Activated T-cell treated with anti-CD3 and anti-CD28 coated beads for 1 hour (primary cell): ENCODE measurements at places on chromosomes 6 and 20.

GRCh38 chr20:13525225-13525940, 113.3 kb downstream of the TASP1 start:
- no peak for DNase-seq

DNA sequence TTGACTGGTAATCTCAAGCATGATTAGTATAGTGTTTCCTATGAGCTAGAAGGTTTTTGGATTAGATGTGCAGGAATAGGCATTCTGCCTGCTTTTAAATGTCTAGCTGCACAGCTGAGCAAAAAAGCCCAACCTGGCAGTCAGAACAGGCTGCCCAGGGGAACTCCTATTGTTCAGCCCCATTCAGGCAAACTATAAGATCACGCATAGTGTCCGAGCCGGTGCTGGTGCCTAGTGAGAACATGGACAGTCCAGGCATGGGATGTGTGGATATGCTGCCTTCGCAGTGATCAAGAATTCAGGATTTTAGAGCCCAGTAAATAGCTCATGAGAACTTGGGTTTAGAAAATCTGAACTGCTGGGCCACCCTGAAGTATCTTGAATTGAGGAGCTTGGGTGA, 348.8 kb downstream of the UTRN start:
- no peak for DNase-seq

DNA sequence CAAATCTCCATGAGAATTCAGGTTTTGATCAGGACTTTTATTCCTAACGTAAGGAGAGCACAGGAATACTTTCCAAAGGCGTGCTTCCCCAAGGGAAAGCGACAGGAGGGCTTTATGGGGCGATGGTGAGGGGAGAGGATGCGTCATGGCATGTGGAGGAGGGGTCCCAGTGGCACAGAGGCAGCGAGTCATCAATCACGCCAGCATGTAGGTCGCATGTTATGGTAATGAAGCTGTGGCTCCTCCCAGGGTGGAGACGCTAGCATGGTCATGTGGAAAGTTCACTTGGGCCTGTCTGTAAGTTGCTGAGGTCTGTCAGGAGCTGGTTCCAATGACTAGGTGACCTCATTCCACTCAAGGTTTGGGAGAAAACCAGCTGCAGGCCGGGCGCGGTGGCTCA, 35.3 kb upstream of the PAX1 start:
- DNase-seq = no peak

DNA sequence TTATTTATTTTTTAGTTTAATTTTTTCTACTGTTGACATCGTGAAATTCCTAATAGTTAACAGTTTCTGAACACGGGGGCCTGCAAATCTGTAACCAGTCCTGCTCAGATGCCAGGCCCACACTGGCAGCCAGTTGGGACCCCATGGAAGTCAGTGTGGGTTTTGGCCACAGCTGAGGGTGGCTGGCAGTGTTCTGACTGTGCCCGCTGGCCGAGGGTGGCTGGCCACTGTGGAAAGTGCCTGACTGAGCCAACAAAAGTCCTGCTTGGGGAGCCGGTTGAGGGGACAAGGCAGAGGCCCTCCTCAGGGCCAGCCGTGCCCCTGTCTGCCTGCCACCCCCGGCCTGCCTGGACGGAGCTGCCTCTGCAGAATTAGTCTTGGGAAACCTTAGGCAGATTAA, 4.1 kb upstream of the PMEPA1 start:
- DNase-seq = no peak
